ENCODE measurements at places on chromosomes 1 and 21.

DNA sequence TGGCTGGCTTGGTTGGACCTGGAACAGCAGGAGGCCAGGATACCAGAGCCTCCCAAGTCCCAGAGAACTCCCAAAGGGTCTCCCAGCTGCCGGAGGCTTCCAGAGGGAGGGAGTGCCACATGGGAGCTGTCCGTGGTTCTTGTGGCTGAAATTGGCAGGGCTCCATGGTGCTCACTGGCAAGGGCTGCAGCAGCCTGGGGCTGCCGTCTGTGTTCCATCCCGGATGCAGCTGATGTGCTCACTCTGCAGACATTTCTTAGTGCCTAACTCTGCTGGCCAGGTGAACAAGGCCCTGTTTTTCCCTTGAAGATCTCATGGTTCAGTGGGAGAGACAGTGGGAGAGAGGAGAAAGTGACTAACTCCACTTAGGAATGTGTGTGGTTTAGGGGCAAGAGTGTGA is 261.1 kb downstream of the CAMTA1 start:
- DNase-seq: peak; percentile 90

- no peak for DNase-seq
Measured at GRCh38 chr1:7813677-7814373, 29.7 kb downstream of the PER3 start.

- no peak for DNase-seq
Measured at GRCh38 chr1:156652131-156652991, 10.4 kb downstream of the BCAN start.

DNA sequence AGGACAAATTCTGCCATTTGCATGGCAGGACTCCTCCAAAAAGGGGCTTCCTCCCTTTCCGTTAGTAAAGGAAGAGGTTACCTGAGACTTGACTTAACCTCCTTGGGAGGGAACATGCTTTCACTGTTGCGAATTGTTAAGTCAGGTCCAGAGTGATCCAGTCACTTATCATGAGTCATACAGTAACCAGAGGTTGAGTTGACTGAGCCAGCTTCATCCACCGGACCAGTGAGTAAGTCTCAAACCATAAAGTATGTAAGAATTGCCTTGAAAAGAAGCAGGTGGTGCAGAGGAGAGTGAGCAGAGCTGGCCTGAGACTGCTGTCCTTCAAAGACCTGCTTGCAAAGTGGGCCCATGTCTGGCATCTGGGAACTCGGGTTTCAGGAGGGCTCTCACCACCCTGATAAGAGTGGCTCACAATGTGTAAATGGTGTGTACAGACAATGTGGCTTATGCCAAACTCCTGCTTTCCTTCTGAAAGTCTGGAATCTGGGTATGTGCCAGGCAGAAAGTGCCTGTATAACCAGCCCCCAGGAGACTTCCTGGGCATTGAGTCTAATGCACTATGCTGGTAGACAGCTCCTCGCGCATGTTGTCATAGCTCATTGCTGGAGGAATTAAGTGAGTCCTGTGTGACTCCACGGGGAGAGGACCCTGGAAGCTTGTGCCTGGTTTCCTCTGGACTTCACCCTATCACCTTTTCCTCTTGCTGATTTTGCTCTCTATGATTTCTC is 84.3 kb upstream of the KLHDC7A start:
- peak; percentile 73 for DNase-seq

- DNase-seq: no peak
Measured at GRCh38 chr1:151210830-151211229, 12.5 kb downstream of the PIP5K1A start.

GRCh38 chr1:237033804-237034203 is 8.2 kb upstream of the RYR2 start:
- no peak for DNase-seq

DNA sequence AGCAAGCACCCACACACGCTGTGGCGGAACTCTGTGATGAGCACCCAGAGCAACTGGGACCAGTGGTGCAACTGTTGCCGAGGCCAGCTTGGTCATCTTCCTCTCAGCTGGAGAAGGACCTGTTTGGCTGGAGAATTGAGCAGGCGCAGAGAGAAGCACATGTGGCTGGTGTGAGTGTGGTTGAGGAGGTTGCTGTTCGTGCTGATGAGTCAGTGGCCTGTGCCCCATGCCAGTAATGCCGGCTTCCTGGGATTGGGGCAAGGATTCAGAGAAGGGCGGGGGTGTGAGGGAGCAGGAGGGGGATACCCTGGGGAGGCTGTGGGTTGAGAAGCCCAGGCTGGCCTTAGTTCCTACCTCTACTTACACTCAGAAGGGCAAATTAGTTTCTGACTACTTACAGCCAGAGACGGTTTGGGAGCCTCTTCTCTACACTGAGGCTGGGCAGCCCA is 57.5 kb upstream of the EPS8L3 start:
- DNase-seq: peak; percentile 97

DNA sequence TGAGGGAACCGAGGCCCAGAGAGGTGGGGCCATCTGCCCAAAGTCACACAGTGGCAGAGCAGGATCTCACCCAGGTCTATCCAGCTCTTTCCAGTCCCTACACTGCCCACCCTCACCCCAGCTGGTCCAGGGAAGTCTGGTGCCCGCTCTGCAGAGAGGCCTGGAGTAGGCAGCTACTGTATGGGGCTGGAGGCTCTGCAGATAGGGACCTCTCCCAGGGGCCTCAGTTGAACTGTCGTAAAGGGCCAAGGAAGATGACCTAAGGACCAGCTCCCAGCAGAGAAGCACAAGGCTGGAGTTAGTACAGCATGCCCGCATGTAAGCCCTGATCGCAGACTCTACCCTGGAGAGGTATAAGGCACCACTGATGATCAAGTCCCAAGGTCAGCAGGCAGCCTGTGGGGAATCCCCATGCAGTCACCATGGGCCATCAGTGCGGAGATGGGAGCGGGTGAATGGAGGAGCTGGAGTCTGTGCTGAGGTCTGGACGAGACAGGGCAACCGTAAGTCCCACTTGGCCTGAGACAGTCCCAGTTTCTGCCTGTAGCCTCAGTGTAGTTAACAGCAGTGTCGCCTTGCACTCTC is 320.2 kb downstream of the MATN1 start:
- DNase-seq: no peak

DNA sequence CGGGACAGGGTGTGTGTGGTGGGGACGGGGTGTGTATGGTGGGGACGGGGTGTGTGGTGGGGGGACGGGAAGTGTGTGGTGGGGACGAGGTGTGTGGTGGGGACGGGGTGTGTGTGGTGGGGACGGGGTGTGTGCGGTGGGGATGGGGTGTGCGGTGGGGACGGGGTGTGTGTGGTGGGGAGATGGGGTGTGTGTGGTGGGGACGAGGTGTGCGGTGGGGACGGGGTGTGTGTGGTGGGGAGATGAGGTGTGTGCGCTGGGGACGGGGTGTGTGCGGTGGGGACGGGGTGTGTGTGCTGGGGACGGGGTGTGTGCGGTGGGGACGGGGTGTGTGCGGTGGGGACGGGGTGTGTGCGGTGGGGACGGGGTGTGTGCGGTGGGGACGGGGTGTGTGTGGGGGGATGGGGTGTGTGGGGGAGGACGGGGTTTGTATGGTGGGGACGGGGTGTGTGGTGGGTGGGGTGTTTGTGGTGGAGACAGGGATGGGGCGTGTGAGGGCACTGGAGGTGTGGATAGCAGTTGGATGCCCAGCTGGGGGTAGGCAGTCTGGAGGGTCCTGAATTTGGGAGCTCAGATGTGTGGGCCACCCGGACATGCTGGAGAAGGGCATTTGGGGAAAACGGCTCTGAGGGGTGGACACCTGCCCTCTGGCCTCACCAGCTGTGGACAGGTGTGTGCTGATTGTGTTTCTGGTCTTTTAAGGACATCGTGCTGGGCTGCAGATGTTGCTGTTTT is 16.9 kb downstream of the IBA57 start:
- DNase-seq: no peak

DNA sequence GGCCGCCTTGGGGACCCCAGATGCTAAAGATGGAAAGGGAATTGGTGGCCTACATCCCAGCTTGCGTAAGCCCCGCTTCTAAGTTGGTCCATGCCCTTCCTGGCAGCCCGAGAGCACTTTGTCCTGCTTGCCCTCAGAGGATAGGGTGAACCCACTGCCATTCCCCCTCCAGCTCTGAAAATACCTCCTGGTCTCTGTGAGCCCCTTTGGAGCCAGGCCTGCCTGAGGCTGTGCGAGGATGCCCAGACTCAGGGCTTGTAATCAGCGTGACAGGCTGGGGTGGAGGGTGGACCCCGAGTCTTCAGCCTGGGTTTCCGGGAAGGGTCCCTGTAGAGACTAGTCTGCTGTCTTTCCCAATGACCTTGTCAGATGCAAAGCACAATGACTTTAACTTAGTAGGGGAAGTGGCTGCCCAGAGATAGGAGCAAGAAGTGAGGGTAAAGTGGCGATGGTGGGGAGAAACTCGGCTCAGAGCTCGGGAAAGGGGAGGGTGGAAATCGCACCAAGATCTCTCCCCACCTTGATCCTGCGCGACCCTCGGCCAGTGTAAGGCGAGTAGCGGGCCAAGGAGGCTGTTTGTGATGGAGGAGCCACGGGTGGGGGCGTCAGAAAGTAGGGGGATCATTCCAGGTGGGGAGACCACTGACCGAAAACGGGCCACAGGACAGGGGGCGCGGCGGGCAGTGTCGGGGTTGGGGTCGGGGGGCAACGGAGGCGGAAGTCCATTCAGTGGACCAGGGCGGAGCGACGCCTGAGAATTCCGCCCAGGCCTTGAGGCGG is 2.7 kb upstream of the HES3 start:
- DNase-seq: peak; percentile 4

DNA sequence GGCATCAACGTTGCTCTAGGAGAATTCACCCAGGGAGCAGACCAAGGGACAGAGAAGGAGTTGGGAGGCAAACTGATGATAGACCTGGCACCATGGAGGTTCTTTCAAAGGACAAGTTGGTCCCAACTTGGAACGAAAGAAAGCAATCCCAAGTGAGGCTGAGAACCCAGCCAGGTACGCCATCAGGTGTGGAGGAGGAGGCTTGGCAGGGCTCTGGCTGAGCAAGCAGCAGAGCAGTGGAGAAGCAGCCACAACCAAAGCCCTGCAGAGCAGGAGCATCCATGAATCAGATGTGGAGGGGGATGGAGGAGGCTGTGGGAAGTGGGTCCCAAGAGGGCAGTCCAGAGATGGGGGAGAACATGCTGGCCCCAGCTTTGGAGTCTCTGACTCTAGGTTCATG is 36.3 kb upstream of the RBM15 start:
- DNase-seq: no peak

- DNase-seq: peak; percentile 67
Measured at GRCh38 chr1:84504580-84505492, 1.4 kb upstream of the SPATA1 start.

DNA sequence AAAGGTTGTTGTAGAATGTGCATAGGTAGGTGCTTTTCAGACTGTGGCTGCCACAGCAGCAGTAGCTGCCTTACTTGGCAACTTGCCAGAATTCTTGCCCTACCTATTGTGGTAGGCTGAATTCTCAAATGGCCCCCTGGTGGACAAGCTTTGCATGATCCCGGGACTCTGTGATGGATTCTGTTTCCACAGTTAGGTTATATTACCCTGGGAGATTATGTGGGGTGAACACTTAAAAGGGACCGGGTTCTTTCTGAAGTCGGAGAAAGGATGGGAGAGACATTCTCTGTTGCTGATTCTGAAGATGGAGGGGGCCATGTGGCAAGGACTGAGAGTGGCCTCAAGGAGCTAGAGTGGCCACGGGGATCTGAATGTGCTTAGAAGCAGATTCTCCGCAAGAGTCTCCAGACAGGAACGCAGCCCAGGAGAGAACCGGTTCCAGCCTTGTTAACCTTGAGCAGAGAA is 32.1 kb upstream of the KCNE1 start:
- DNase-seq: peak; percentile 82

DNA sequence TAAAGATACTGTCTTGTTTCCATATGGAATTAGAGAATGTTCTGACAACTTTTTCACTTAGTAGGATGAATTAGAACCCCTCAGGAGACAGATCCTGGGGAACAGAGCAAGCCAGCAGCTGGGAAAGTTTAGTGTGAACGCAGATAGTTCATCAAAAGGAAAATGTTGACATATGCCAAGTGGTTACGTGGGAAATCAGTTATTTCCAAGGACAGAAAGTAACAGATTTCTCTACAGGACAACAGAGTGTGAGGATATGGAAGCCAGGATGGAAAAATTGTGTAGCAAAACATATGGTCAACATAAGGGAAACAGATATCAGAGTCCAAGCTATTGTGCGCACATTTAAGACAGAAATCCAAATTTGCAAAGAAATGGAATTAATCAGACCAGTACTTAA is 419.5 kb downstream of the LRRIQ3 start:
- DNase-seq: no peak

- no peak for DNase-seq
Measured at GRCh38 chr1:36486439-36487335, 4.0 kb upstream of the CSF3R start.

DNA sequence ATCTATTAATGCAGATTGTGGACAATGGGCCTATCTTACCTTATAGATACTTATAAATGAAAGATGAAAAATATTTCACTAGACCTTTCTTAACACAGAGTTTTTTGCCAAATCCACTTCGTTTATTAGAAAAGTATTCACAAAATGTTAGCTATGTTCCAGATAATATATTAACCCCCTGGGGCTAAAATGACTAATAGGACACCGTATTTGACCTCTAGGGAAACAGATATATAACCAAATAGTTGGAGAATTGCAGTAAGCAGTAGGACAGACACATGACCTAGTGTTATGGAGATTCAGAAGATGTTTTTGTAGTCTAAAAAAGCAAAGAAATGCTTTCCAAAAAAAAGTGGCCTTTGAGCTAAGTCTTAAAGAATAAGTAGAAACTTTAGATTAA is 106.9 kb downstream of the SEC16B start:
- no peak for DNase-seq

DNA sequence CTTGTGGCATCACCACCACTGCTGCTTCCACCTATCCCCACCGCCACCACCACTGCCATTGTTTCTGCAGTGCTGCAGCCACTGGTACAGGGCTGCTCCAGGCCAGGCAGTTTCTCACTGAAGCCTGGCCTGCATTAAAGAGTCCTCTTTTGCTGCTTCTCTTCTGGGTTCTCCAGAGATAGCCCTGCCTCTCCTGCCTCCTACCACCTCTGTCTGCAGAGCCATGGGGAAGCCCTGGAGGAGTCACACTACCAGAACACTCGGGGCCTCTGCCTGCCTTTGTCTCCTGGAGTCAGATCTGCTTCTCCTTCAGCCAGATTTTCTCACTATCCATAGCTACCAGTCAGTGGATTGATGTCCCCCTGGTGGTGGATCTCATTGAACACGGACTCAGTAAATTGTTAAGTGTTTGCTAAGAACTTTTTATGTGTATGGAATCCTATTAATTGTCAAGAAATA is 37.7 kb upstream of the DDAH1 start:
- peak; percentile 60 for DNase-seq

DNA sequence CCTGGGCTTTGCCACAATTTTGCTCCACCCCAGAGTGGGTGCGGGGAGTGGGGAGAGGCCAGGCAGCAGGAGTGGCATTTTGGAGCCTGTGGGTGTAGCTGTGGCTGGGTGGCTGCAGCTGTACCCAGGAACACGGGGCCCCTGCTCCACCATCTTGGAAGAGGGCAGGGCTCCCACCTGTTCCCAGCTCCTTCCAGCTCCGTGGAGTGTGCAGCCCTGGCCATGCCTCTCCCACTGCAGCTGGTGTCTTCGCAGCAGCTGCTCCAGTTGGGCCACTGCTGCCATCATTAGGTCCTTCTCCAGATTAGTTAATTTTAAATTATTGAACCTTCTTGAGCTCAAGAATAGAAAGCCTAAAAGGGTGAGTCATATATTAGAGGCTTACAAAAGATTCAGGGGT is 17.6 kb downstream of the FAM20B start:
- no peak for DNase-seq

GRCh38 chr1:99603699-99604560 is 42.0 kb upstream of the PALMD start:
- DNase-seq: no peak

All from Daoy (cell line).